ENCODE measurements at places on chromosomes 12 and 14.

GRCh38 chr14:92581966-92582566 is 68.5 kb downstream of the RIN3 start:
- DNase-seq: no peak

GRCh38 chr12:57623811-57624390 is 9.1 kb downstream of the B4GALNT1 start:
- DNase-seq: no peak

- no peak for DNase-seq
These were observed 78.0 kb downstream of the B4GALNT3 start for GRCh38 chr12:537772-538171.

DNA sequence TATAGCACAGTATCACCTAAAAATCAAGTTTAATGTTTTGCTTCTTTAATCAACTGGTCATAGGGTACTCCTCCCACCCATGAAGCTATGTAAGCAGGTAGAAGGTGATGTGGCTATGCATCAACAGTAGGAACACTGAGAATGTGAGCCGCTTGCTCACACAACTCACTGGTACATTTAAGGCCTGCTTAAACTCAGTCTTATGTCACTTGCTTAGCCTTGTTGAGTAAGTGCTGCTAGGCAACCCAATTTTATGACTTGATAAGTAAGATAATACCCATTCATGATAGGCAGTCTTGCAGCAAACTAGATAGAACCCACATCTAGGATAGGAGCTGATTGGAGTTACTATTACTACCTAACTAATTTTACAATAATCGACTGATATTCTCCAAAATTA is 70.0 kb upstream of the BMP4 start:
- no peak for DNase-seq

GRCh38 chr12:78886719-78887407 is 22.3 kb downstream of the SYT1 start:
- DNase-seq: no peak

- DNase-seq: no peak
These were observed 6.5 kb downstream of the CEBPE start for GRCh38 chr14:23112359-23113178.

DNA sequence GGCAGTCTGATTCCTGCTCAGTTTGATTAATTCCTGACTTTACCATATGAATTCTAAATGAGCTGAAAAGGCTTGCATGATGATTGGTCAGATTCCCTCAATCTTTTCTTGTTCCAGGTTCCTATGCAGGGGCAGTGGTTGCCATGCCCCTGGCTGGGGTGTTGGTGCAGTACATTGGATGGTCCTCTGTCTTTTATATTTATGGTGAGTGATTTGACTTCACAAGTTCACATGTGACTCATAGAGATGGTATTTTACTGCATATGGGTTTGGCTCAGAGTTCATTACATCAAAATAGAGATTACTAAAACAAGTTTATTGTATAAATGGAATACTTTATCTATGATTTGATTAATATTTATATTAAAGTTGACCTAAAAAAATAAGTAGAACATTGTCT is 44.8 kb downstream of the SLC17A8 start:
- DNase-seq: no peak

Data from stimulated activated CD4-positive, alpha-beta T cell treated with anti-CD3 and anti-CD28 coated beads, Interleukin-12 subunit alpha, Interleukin-12 subunit beta, amount 100 ng/mL, for 24 hours (primary cell).